ENCODE measurements at places on chromosomes 4 and X.

- peak; percentile 74 for DNase-seq
These were observed 121.0 kb upstream of the TEX13D start for GRCh38 chrX:124211312-124211942.

GRCh38 chr4:8006471-8006870 lies 66.8 kb upstream of the AFAP1 start:
- no peak for DNase-seq

DNA sequence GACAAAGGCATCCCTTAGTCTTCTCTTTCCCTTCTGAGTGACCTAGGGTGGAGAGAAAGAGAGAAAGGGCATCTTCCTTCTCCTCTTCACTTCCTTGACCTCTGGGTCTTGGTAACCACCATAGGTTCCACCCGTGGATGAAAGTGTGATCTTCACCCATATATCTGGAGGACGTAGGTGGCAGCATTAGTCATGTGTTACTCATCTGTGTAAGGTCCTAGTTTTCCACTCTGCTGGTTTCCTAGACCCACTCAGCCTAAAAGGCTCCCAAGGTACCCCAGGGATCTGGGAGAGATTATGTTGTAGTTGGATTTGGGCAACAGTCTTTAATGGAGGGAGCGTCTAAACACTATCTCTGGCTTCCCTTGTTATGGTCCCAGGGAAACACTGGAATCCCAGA lies 45.5 kb upstream of the RAB9B start:
- no peak for DNase-seq

DNA sequence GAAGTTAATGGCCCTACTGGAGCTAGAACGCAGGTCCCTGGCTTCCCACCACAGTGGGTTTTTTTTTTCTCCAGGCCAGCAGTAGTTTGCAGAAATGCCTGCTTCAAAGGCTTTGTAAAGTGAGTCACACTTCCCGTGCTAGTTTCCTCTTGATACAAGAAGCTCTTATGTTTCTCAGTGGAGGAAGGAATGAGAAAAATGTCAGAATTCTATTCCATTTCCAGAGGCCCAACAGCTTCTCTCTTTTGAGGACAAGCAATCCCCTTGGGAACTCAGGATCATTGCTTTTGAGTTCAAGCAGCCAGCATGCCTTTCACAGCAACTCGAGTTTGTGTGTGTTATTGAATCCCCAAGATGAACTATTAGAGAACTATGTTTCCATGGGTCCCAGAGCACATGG lies 134.3 kb downstream of the GUCY2F start:
- DNase-seq, result no peak

- DNase-seq, result no peak
These were observed 46.9 kb downstream of the WFS1 start for GRCh38 chr4:6316461-6317003.

All from hematopoietic multipotent progenitor cell treated with erythropoietin and hydrocortisone succinate and interleukin-3 and kit ligand, for 6 days (in vitro differentiated cells).